Activated T-cell treated with anti-CD3 and anti-CD28 coated beads, Interleukin-2, amount 50 U/mL, for 1 hour (primary cell): ENCODE measurements at places on chromosomes 1 and 21.

GRCh38 chr1:181107711-181108110, 19.2 kb downstream of the IER5 start:
- DNase-seq: no peak

DNA sequence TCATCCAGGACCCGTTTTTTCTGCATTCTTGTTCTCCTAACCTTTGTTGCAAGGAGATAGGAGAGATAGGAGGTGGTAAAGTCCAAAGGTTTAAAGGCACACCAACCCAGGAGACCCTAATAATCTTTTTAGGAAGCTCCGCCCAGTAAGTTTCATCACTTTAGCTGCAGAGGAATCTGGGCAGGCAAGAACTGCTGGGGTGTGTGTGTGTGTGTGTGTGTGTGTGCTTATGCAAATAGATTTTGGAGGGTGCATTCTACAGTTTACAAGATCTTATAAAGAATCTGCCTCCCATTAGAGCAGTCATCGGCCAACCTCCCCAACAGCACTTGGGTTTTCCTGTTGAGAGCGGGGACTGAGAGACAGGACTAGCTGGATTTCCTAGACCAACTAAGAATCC, 3.9 kb upstream of the IL10 start:
- DNase-seq: no peak

- DNase-seq: no peak
These were observed 4.7 kb upstream of the G0S2 start for GRCh38 chr1:209670441-209671082.

GRCh38 chr1:41766546-41766945, 152.2 kb downstream of the HIVEP3 start:
- DNase-seq: no peak

- DNase-seq: no peak
These were observed 4.0 kb upstream of the GBP5 start for GRCh38 chr1:89276690-89277089.

DNA sequence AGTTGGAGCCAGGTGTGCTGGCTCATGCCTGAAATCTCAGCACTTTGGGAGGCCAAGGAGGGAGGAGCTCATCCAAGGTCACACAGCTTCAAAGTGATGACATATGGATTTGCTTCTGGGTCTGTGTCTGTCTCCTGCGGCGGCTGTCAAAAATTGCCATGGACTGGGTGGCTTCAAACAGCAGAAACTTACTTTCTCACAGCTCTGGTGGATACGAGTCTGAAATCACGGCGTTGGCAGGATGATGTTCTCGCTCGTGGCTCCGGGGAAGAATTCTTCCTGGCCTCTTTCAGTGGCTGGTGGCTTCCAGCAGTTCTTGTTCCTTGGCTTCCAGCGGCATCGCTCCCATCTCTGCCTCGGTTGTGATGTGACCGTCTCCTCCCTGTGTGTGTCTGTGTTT, 314.8 kb upstream of the C1orf174 start:
- no peak for DNase-seq

- DNase-seq: no peak
These were observed 59.7 kb downstream of the TNR start for GRCh38 chr1:175683491-175684298.

GRCh38 chr21:28224191-28224726, 768.4 kb downstream of the LTN1 start:
- no peak for DNase-seq

- no peak for DNase-seq
These were observed 10.7 kb upstream of the ARHGEF16 start for GRCh38 chr1:3443807-3444206.
